ENCODE measurements at places on chromosomes 12 and 14. TPM values are rescaled to one million over a fixed set of nuclear protein-coding genes. Genes with fewer than 3 reads are reported as not detected.

The SLC5A8 gene
- 2.7 TPM for polyA plus RNA-seq

The EGLN3 gene
- polyA plus RNA-seq, result 19.6 TPM

The DBX2 gene
- not detected for polyA plus RNA-seq

The C12orf56 gene
- 5.2 TPM for polyA plus RNA-seq

The AVPR1A gene
- polyA plus RNA-seq, result 4.5 TPM

The SCARB1 gene
- polyA plus RNA-seq, result 12.3 TPM

The ARHGEF40 gene
- polyA plus RNA-seq, result 15.9 TPM

The KLRC4 gene
- not detected for polyA plus RNA-seq

The CEBPE gene
- polyA plus RNA-seq, result not detected
